Activated CD4-positive, alpha-beta T cell treated with anti-CD3 and anti-CD28 coated beads for 36 hours (primary cell): ENCODE measurements at places on chromosomes 11 and 22. TPM values are rescaled to one million over a fixed set of nuclear protein-coding genes. Genes with fewer than 3 reads are reported as not detected.

- no peaks in the 10 kb centered on the region for H3K27me3 ChIP-seq
- peak overlapping the region; percentile 73 for H3K27ac ChIP-seq
- peak overlapping the region; percentile 76 for H3K4me3 ChIP-seq
- H3K36me3 ChIP-seq, result no peaks in the 10 kb centered on the region
Observed at GRCh38 chr22:36409911-36410756, 22.4 kb upstream of the MYH9 start.

DNA sequence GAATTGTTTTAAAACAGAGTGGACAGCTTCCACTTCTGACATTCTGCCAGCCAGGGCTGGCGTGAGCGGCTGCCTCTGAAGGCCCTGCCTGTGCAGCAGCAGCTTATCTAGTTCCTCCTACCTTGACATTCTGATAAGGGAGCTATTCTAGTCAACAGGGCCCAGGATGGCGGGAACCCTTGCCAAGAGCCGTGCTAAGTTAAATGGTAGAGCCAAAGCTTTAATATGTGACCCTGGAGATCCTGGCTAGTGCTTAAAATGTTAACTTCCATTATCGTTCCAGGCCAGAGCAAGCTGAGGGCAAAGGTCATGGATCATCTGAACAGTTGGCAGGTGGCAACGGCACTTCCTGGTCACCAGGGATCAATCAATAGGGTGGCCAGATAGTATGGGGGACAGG, 3.5 kb downstream of the KCNJ5 start:
- peaks cover 21% of the 10 kb centered on the region for H3K27me3 ChIP-seq
- peaks cover 2% of the 10 kb centered on the region for H3K4me1 ChIP-seq
- no peaks in the 10 kb centered on the region for H3K36me3 ChIP-seq
- H3K4me3 ChIP-seq, result no peak overlapping the region
- DNase-seq, result no peak
- H3K27ac ChIP-seq, result no peak overlapping the region

DNA sequence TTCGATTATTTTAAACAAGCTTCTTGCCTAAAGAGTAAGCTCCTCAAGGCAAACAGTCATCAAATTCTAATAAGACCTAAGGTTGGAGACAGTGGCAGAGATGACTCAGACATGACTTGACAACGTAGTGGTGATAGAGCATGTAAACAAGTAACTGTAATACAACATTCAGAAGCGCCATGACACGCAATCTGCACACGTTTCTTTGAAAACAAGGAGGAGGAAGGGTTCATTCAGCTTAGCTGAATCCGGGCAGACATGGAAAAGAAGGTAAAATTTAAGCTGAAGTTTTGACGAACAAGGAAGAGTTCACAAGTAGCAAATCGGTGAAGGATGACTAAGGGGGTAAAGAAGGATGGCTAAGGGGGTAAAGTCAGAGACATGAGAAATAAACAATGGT, 152.4 kb upstream of the ZC3H12C start:
- H3K27ac ChIP-seq, result no peak overlapping the region
- no peak for DNase-seq
- no peak overlapping the region for H3K4me3 ChIP-seq
- H3K4me1 ChIP-seq, result no peaks in the 10 kb centered on the region
- peaks cover 6% of the 10 kb centered on the region for H3K27me3 ChIP-seq

CPT1A gene
- total RNA-seq, result 23.3 TPM
